ENCODE measurements at places on chromosomes 12 and 14.

- DNase-seq = no peak
Observed at GRCh38 chr12:68367903-68368302, 35.7 kb upstream of the MDM1 start.

DNA sequence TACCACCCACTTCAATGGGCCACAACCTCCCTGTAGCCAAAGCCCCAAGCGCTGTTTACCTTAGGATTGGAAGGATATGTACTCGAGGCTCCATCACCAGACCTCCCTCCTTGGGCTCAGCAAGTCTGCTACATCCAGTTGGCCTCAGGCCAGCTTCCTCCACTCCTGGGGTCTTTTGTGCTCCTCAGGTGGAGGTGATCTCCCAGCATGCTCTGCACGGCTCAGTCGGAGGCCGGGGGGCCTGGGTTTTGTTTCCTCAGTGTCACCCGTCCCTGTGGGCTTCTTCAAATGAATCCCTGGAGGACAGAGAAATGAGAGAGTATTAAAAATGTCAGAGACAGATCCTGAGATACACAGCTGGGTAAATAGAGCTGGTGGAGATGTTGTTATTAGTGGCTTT, 723.1 kb upstream of the TBX3 start:
- no peak for DNase-seq

DNA sequence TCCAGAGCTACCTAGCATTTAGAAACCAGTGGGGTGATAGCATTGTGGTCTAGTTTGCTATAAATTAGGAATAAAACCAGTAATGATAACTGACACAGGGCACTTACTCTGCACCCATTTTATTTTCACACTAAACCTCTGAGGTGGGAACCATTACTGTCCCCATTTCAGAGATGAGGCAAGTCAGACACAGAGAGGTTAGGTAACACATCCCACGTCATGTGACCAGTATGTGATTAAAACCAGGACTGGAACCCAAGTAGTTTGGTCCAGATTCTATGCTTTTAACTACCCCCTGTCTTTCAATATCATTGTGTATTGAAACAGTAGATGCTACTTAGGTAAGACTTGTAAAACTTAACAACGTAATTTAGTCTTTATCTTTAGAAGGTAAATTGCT, 110.2 kb downstream of the PLXNC1 start:
- DNase-seq = no peak

GRCh38 chr12:96041181-96041580, 5.8 kb upstream of the LTA4H start:
- DNase-seq = no peak

DNA sequence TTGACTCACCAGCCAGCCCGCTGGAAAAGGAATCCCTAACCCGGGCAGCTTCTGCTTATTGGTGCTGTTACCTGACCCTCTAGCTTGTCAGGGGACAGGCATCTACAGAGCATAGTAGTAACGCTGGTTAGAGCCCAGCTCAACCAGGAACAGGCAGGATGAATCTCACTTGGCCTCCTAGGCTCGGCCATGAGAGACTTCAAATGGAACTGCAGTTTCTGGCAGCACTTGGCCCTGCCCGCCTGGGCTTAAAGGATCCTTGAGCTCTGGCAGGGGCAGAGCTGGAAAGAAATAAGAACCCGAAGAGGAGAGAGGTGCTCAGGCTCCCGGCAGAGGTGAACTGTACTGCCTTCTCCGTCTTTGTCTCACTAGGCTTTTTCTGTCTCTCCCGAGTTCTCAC, 2.3 kb upstream of the LHX5 start:
- DNase-seq = no peak

GRCh38 chr14:71240866-71241520, 333.7 kb downstream of the PCNX1 start:
- no peak for DNase-seq

DNA sequence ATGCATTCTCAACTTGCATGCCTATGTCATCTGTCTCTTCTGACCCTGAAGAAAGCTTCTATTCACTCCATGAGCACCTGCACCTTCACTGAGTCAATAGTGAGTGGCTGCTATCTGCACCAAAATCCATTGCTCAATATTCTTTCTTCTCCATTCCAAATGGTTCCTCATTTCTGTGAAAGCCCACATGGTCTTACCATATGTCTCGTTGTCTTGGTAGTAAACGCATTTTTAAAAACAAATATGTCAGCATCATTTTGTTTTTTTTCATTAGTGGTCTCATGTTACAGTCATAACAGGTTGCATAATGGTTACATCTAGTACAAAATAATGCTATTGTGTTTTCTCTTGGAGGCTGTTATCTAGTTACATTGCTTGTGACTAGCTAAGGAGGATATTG, 106.9 kb upstream of the CPM start:
- DNase-seq = no peak

DNA sequence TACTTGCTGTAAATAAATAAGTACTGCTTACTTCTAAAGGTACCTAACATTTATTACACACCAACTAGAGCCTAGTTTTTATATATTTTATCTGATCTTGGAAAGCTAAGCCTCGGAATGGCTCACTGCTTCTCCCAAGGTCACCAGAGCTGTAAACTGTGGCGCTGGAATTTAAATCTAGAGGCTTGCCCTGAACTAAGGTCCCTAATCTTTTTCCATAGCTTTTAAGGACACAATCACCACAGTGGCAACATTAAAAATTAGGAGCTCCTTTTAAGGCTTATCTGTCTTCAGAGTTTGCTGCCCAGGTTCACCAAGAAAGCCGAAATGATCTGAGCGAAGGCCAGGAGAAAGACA, 670 bp downstream of the CCNB1IP1 start:
- no peak for DNase-seq

DNA sequence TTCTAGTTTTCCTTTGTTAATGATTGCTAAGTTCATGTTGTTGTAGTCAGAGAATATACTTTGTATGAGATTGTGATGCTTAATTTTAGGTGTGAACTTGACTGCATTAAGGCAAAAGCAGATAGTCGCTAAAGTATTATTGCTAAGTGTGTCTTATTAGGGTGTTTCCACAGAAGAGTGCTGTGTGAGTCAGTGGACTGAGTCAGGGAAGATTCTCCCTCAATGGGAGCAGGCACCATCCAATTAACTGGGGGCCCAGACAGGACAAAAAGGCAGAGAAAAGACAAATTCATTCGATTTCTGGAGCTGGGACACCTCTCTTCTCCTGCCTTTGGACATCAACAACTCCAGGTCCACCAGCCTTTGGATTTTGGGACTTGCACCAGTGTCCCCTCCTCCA, 48.5 kb downstream of the BAZ1A start:
- DNase-seq = no peak

- no peak for DNase-seq
Observed at GRCh38 chr12:104736307-104736706, 221.8 kb downstream of the SLC41A2 start.

DNA sequence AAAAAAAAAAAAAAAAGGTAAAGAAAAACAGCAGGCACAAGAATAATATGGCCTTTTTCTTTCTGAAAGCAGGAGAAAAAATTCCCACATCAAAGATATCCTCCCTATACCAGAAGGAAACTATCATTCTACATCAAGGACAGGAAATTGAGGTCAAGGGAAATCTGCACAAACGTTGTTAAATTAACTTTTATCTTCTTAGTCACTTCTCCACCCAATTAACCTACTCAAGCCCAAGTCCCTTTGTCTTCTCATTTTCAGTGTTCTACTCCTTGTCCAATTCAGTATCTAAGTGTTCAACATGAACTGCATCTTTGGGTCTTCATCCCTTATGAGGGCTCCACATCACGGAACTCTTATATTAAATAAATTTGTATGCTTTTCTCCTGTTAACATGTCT, 15.7 kb downstream of the NDUFA12 start:
- DNase-seq = no peak

DNA sequence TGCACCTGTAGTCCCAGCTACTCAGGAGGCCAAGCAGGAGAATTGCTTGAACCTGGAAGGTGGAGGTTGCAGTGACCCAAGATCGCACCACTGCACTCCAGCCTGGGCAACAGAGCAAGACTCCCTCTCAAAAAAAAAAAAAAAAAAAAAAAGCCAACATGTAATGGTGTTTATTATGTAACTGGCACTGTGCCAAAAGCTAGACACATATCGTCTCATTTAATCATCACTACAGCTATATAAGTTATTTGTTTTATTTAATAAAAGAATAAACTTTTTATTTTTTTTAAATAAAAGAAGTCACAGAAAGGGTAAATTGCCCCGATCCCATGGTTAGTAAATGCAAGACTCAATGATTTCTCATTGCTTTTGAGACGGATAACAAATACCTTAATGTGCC, 76.9 kb downstream of the PTCSC3 start:
- DNase-seq = no peak

DNA sequence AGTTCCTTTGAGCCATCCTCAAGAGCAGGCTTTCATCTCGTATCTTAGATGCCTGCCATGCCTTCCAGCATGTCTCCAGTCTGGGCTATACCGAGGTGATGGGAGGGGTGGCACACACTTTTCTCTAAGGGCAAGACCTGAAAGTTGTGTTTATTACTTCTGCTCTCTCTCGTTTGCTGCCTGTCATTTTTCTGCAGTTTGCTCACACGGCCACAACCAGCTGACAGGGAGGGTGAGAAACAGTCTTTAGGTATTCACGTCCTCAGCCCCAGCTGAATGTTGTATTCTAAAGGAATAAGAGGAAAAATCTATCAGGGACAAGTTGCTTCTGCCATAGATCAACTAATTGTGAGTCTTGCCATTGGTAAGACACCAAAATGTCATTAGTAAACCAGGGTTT, 88.0 kb downstream of the TMTC2 start:
- DNase-seq = no peak

GRCh38 chr12:66239295-66239694, 50.3 kb downstream of the IRAK3 start:
- DNase-seq = no peak

GRCh38 chr12:77998236-77998786, 167.6 kb downstream of the NAV3 start:
- no peak for DNase-seq

- no peak for DNase-seq
Observed at GRCh38 chr12:99455350-99456035, 192.1 kb upstream of the GARIN6 start.

DNA sequence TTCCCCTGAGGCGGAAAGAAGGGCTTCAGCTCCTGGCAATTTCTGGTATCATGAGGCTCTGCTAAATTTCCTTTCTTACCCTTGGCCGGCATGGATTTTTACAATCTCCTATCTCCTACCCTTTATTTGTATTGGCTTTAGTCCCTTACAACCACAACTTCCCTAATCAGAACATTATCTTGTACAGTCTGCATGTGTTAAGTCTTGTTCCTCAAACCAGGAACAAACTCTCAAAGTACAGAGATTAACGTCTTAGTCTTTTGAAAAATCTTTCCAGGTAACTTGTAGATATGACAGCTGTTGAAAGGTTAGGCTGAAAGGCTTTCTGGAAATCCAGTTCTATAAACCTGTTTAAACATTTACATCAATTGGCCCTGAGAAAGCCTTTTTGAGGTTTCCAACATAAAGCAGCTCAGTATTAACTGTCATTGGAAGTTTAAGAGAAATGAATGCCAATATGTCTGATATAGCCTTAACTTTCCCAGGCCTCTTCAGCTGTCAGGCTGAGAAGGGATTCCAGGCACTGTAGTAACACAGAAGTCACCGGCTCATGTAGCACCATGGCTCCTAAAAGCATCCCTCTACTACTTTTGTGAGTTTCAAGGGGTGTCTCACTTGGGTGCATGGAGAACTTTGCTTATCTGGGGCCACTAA, 360.5 kb downstream of the FUT8 start:
- DNase-seq = no peak

DNA sequence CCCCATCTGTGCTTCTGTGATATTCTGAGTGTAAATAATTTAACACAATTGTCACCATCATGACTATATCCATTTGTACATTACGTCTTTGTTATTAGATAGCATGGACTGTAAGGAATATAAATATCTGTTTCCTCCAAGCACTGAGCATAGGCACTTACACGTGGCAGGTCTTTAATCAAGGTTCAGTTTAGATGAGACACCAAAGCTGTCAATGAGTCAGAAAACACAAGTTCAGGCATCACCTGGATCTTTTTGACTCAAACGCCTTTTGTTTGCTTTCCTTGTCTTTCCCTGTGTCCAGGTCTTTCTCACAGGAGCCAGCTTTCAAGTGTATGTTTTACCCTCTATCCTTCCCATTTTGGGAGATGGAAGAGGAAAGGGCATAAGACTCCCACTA, 163.2 kb upstream of the CCDC198 start:
- DNase-seq = no peak

GRCh38 chr12:122749569-122750332, 2.9 kb upstream of the DENR start:
- no peak for DNase-seq

DNA sequence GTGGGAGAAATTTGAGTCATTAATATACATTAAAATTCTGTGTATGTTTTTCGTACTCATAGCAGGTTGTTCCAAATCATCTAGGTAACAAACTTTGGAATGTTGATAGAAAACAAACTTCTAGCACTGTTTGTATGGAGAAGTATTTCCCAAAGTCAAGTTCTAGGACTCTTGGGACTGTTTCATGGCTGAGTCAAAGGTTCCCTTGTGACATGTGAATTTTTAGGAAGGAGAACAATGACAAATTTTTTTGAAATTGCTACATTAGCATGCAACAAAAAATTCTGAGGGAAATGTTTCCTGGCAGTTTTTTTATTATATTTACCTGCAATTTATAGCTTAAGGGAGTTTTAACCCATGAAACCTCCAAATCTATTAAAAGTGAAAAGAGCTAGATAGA, 73.8 kb downstream of the RASSF8 start:
- no peak for DNase-seq

DNA sequence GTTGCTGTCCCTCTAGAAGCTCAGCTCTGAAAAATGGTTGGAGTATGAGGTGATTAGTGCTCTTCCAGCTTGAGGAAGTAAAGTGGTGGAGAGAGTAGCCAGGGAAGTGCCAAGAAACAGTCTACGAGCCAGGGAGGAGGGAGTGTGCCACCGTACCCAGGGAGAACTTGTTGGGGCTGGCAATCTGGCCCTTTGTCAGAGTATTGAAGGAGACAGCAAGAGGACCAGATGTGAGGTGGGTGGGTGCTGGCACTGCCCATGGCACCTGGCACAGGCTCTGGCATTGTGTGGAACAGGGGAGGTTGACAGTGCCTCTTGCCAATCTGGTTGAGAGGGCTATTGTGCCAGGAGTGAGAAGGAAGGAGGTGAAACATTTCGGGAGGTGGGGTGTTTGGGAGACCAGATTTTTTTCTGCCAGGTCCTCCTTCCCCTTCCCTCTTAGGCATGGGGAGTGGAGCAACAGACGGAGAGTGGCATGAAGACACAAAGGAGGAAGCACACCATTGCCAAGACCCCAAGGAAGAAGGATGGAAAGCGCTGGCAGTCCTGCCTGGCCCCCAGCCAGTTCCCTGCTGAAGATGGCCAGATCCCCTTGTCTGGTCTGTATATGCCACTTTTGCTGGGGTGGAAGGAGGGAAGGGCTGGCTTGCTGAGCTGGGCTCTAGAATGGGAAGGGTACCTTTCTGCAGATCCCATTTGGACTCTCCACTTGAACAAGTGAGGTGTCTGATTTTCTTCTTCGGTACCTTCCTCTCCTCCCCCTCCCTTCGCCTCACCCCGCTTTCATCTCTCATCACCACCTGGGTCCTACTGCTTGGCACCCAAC, 37.5 kb downstream of the ZFHX2 start:
- DNase-seq = no peak

DNA sequence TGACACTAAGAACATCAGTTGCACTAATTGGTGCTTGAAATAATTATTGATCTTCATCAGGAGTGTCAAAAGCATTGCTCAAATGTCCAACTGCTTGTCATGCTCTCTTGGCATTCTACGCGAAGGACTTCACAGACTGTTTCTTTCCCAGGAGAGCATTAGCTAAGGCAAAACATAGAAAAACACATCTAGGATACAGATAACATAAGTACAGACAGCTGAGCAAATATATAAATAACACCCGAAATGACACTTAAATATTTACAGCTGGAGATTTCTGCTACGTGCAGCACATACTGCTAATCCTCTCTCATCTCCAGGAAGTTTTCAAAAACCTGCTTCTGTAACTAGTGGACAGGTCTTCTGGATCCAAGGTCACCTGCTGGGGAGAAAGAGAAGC, 120.0 kb upstream of the PRMT8 start:
- DNase-seq = no peak

Measured in stimulated activated CD4-positive, alpha-beta T cell treated with anti-CD3 and anti-CD28 coated beads, Interleukin-4, amount 100 ng/mL, for 48 hours (primary cell).